ENCODE measurements at places on chromosomes 1 and 21.

- no peak for DNase-seq
Observed at GRCh38 chr1:233868461-233868860, 36.0 kb upstream of the SLC35F3 start.

DNA sequence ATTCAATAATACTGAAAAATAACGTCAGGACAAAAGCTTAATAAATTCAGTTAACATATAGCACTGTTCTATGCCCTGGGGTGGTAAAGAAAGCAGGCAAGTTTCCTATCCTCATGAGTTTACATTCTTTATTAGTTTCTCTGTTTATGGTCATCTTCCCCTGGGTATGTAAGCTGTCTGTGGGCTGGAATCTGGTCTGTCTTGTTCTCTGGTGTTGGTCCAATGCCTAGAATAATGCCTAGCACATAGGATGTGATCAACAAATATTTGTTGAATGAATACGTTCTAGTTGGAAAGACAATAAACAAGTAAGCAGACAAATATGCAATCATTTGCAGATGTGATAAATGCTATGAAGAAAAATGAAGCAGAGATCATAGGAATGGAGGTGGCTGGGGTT lies 7.2 kb upstream of the IGSF3 start:
- no peak for DNase-seq

- DNase-seq = no peak
Observed at GRCh38 chr1:4023678-4024077, 123.6 kb upstream of the C1orf174 start.

- DNase-seq = peak; percentile 16
Observed at GRCh38 chr1:185317886-185318310, 855 bp upstream of the IVNS1ABP start.

DNA sequence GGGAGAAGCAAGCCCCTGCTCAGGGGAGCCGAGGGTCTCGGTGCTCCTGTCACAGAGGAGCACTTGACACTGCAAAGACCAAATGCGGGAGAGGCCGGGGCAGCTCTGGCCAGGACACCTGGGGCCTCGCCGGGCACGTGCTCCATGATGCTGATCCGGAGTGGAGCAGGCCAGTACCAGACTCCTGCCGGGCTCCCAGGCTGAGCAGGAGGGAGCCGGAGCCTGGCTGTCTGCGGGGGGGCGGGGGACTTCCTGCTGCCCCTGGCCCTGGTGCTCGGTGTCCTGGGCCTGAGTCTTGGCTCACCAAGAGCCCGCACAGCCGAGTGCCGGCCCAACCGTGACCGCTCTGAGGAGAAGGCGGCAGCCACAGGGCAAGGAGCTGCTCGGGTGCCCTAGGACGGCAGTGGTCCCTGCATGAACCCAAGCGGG lies 38.5 kb upstream of the TMEM52 start:
- DNase-seq = no peak

DNA sequence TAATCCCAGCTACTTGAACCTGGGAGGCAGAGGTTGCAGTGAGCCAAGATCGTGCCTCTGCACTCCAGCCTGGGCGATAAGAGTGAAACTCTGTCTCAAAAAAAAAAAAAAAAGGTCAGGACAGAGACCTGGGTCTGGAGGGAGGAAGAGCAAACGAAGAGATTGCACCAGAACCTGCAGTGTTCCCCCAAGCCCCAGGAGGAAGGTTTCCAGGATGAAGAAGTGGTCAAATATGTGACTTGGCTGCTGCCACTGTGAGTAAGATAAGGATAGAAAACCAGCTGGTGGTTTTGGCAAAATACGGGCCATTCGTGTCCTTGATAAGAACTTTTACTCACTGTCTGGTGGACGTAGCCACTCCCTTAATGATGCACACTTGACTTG lies 42.2 kb downstream of the CLDN14 start:
- no peak for DNase-seq

- no peak for DNase-seq
Observed at GRCh38 chr1:226476648-226477319, 68.9 kb upstream of the PARP1 start.

GRCh38 chr1:57789936-57790335 lies 366.1 kb upstream of the DAB1 start:
- DNase-seq = no peak

- DNase-seq = no peak
Observed at GRCh38 chr1:93631626-93632365, 49.8 kb downstream of the BCAR3 start.

DNA sequence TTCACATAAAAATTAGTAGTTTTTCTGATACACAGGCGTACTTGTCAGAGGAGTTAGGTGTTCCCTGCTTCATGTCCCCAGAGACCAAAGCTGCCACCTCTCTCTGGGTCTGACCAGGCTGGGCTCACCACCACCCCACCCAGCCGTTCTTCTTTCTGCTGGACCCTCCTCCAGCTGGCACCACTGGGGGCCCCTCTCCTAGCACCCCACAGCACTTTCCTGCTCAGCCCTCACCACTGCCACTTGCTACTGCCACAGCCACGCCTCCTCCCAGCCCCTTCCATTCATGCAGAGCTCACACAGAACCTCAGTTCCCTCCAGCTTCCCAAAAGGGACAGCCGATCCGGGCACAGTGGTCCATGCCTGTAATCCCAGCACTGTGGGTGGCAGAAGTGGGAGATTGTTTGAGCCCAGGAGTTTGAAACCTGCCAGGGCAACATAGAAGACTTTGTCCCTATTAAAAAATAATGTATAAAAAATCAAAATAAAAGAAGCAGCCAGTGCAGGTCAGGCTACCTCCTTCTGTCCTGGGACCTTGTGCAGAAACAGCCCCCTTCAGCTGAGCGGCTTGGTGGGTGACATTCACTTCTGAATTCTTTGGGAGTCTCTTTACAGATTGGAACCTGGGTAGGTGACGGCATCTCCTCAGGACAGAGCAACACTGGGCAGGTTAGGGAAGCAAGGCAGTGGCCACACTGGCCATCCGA lies 208.3 kb downstream of the TOMM20 start:
- DNase-seq = no peak

- DNase-seq = no peak
Observed at GRCh38 chr1:224089583-224089982, 24.3 kb upstream of the FBXO28 start.

DNA sequence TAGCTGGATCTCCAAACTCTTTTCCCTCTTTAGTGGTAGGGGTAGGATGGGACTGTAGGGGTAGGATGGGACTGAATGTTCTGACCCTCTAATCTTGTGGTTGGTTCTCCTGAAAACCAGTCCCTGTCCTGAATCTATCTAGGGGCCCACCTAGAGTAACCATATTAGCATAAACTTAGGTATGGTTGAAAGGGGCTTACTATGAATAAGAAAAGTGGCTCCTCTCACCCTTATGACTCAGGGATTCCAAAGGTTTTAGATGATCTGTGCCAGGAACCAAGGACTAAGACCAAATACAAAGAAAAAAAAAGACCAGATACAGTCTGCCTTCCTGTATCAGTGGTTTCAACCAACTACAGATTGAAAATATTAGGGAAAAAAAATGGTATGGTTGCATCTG lies 28.9 kb downstream of the RNF2 start:
- no peak for DNase-seq

GRCh38 chr1:29148656-29149491 lies 25.2 kb upstream of the TMEM200B start:
- no peak for DNase-seq

DNA sequence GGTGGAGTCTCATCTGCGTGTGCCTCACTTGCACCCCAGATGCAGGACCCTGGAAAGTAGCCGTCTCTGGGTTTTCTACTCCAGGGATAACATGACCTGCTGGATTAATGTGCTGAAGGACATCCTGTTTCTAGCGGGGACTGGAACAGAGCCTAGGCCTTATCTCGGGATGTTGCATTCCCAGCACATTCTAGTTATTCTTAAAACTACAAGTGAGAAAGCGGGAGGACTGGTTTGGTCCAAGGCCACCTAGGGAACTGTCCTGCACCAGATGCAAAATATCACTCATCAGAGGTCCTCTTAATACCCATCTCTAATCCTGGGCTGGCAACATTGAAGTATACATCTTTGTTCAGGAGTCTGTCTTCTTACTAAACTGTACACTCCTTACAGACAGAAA lies 179.9 kb downstream of the ZC3H11B start:
- DNase-seq = no peak

GRCh38 chr1:19387045-19387467 lies 74.9 kb downstream of the SLC66A1 start:
- DNase-seq = no peak

- DNase-seq = no peak
Observed at GRCh38 chr1:17831597-17831996, 76.5 kb downstream of the ACTL8 start.

- no peak for DNase-seq
Observed at GRCh38 chr1:3717715-3718601, 34.3 kb upstream of the CCDC27 start.
